ENCODE measurements at places on chromosomes 5 and 9.

DNA sequence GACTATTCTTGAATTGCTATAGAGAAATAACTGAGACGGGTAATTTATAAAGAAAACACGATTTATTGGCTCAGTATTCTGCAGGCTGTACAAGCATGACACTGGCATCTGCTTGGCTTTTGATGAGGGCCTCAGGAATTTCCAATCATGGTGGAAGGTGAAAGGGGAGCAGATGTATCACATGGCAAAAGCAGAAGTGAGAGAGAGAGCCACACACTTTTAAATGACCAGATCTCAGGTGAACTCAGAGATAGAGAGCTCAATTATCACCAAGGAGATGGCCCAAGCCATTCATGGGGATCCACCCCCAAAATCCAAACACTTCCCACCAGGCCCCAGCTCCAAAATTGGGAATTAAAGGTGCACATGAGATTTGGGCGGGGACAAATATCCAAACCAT lies 15.3 kb downstream of the GABRA1 start:
- no peak for DNase-seq

DNA sequence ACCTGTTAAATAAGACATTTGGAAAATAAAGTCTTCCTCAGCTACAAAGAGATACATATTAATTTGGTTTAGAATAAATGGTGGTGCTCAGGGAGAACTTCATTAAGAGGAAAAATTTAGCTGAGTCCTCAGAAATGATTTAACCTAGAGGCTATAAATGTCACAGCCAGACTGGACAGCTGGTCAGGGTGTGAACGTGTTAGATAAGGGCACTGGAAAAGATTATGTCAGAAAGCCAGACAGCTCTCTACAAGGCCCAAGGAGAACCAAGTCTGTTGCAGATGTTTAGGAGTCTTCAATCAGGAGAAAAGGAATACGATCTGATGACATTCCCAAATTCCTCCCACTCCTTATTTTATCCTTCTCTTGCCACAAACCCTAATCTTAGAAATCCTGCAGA lies 265.2 kb downstream of the MAT2B start:
- no peak for DNase-seq

GRCh38 chr5:79982136-79982535 lies 8.9 kb downstream of the MTX3 start:
- DNase-seq, result no peak

DNA sequence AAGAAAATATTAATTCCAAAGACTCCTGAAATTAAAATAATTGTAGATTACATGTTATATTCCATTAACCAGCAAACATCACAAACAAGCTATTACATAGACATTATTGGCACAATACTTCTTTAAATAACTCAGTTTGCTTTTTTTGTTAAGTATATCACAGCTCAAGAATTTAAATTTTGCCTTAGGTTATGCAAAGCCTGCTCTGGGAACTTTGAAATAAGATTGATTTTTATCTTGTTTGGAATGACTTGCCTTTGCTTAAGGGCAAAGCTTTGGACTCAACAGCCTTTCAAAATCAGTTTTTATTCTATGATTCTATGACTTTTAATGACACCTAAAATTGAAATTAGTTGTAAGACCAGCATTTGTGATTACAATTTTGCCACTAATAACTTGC lies 78.2 kb downstream of the ALDH7A1 start:
- no peak for DNase-seq

DNA sequence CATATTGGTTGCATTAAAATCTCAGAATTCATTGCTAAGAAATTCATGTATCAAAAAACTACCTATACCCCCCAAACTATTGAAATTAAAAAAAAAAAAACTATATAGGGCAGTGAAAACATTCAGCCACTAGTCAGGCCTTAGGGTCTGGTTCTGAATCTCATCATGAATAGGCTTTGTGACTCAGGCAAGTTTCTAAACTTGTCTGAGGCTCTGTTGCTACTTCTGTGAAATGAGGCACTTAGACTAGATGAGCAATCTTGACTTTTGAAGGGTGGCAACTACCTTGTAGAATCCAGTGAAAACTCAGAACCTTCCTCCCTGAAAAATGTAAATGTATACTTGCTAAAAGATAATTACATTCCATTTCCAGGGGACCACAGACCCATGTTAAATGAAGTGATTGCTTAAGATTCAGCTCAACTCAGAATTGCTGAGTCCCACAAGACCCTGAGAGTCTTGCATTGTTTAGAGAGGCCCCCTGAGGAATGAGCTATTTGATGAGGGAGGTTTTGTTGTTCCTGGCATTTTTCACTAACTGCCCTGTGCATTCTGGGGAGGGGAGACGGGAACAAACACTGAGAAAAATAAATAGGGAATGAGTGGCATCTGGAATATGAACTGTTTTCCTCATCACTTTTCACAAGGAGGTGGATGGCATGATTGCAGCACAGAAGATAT lies 29.5 kb downstream of the RAI14 start:
- no peak for DNase-seq

All from stimulated activated CD8-positive, alpha-beta memory T cell treated with anti-CD3 and anti-CD28 coated beads, Interleukin-12 subunit alpha, Interleukin-12 subunit beta, amount 100 ng/mL, for 4 hours (primary cell).